ENCODE measurements at places on chromosomes 3 and 15.

DNA sequence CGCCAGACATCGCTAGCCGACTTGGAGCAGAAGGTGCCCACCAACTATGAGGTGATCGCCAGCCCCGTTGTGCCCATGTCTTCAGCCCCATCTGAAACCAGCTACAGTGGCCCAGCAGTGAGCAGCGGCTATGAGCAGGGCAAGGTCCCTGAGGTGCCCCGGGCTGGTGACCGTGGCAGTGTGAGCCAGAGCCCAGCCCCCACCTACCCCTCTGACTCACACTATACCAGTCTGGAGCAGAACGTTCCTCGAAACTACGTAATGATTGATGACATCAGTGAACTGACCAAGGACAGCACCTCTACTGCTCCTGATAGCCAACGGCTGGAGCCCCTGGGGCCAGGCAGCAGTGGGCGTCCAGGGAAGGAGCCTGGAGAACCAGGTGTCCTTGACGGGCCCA, 12.9 kb upstream of the APEH start:
- DNase-seq = no peak

DNA sequence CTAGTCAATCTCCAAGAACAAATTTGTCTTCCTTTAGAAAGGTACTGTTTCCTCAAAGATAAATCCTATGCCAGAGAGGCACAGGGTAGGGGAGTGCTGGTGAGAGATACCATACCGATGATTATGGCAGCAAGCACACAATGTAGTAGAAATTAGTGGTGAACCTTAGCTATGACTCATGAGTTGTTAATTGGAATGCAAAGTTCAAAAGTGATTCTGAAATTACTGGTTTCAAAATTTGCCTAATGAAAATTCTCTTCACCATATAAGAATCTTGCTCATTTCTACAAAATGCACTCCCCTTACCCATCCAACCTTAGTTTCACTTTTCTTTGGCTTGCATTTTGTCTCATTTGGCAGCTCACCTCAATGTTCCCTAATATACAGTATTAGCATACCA, 139.5 kb upstream of the SLC2A2 start:
- DNase-seq = no peak

DNA sequence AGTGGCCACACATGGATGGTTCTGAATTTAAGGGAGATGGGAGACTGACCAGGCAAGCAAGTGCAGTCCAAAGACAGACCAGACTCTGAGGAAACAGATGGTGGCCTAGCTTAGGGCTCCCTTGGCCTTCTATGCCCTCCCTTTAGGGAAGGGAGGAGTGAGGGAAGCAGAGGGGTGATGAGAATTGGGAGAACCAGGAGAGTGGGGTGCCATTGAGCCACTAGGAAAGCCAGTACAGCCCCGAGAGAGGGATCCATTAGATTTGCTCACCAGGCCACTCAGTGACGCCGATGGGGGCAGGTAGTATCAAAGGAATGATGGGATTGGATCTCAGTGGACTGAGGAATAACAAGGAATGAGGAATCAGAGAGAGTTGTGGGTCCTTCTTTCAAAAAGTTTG, 30.4 kb upstream of the HERC1 start:
- no peak for DNase-seq

DNA sequence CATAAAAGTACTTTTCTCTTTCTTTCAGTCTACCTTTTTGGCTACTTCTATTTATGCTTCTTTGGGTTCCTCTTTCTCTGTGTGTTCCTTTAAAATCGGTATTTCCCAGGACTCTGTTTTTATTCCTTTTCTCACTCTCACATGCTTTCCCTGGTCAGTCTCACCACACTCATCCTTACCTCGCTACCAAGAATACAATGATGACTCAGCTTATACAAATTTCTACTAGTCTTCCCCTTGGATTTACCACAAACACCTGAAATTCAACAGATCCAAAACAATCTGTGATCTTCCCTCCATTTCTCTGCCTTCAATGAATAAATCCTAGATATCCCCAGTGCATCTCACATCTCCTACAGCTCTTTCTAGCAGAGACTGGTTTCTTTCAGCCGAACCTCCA, 52.9 kb downstream of the TUBGCP4 start:
- DNase-seq = no peak

DNA sequence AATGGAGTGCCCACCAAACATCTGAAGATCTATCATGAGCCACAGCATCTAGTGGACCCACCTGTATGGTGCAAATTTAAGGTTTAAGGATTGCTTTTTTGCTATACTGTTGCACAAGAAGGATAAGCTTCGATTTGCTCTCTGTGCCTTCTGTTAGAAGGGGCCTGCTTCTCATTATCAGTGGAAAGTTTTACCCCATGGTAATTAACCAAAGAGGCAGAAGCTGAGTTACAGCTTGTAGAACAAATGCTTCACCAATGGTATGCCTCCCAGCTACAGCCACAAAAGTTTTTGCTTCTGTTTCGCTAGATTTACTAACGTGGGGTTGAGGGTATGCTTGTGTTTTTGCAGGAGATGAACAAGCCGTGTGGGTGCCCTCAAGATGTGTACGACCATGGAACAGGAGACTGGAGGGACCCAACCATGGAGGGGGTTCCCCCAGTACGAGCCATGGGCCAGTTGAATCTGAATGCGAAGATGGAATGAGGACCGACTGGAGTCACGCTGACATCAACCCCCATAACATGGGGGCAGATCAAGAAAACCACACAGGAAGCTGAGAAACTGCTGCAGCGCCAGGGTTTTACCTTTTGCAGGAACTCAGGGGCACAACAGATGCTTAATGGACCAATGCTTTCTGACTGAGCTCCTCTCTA, 43.5 kb downstream of the ACAD9 start:
- no peak for DNase-seq

GRCh38 chr3:55842204-55842603, 355.1 kb upstream of the WNT5A start:
- no peak for DNase-seq

- DNase-seq = peak; percentile 46
Observed at GRCh38 chr3:150733936-150734794, 28.8 kb downstream of the SIAH2 start.

GRCh38 chr15:78234515-78235040, at the start of gene ACSBG1:
TSS of gene ACSBG1 (minus strand) at chr15:78234565. CDS start at chr15:78234501, 64 bp downstream.
- DNase-seq = no peak

DNA sequence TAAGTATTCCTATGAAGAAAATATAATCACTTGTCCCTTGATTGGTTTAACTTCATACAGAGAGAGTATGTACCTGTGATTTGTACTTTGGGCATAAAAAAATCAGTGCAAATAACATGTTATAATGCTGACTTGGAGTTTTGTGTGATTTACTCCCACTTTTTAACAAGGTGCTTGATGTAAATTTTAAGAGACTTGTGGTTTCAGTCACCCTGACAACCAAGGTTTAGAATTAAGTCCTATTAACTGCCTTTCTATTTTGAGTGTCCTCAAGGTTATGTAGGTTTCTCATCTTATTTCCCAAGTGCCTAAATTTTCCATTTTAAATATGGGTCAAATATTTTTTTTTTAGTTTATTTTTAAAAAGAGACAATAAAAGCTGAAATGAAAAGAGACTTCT, 244.6 kb downstream of the CADPS start:
- DNase-seq = no peak

DNA sequence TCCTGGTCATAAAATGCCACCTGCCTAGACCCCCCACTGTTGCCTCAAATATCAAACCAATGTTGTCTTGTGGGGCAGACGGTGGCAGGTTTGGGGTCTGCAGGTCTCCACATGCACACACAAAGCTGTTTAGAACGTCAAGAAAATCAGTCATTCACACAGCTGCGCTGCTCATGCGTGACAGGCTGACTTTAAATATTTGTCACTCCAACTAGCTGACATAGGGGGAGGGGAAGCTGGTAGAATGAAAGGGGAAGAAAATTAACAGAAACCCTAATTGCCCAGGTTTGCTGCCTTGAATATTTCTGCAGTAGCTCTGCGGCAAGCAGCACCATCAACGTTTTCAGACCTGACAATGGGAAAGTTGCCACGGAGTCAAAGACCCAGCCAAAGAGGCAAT, 201.8 kb downstream of the ABHD5 start:
- DNase-seq = no peak

GRCh38 chr3:174198199-174198598, 660.9 kb upstream of the NAALADL2 start:
- DNase-seq = peak; percentile 30

- no peak for DNase-seq
Observed at GRCh38 chr3:39021029-39021428, 30.7 kb downstream of the SCN11A start.

- DNase-seq = peak; percentile 90
Observed at GRCh38 chr15:101255615-101256241, 3.9 kb upstream of the CHSY1 start.

GRCh38 chr3:152364237-152364636, 95.5 kb downstream of the MBNL1 start:
- DNase-seq = no peak

DNA sequence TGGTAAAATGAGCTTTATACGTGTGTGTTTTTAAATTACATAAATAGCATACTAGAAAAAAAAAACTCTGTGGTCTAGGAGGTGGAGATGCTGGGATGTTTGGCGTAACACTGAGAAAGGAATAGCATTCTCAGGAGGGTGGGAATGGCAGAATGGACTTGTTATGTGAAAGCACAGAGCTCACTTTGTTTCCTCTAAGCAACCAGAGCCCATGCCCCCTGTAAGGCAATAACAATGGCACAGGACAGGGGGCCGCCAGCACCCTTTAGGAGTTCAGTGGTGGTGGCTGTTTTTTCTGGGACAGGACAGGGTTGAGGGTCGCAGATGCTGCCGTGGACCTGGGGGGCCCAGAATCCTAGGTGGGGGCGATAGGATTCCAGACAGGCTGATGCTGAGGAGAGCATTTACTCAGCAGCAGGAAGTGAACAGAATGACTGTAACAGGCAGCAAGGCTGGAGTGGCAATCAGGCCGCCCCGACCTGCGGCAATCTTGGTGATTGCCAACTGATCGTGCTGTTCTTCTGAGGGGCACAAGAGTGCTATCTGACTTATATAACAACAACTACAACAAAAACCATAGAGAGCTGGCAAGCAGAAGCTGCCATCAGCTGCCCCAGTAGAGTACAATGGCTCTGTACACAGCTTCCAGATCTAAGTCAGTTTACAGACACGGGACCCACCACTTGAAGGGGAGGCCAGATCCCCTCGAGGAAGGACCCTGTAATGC, 160.4 kb downstream of the UACA start:
- no peak for DNase-seq

GRCh38 chr15:51649659-51650521, 27.3 kb upstream of the DMXL2 start:
- peak; percentile 90 for DNase-seq

DNA sequence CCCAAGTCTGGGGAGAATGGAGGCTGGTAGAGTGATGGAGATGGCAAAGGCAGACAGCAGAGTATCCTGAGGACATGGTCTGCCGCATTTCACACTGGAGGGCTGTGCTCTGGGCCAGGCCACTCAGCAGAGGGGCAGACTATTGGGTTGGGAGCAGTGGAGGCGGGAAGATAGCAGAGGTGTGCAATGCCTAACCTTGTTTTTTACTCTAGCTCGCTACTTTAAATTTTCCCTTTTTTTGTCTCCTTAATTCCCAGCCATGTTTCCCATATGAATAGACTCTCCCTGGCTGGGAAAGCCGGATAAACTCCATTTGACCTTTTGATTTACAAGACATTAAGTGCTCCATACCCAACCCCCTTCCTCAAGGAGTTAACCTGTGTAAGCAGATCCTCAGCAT, 33.5 kb upstream of the ST6GAL1 start:
- DNase-seq = no peak

DNA sequence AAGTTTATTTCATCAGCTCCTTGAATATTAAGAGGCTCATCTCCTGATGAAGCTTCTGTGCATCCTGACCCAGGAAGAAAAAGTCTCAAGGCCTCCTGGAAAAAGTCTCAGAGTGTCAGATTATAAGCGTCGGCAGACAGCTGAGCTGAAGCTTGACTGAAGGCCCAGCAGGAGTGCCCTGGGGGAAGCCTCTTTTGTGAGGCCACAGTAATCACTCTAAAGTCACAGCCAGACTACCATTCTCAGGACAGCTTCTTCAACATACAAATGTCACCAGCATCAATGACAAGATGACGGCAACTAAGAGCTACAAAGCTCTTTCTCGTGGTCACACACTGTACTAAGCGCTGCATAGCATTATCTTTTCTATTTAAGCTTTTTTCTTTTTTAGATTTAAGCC, 72.7 kb upstream of the LRRN1 start:
- DNase-seq = no peak

All from fibroblast of pulmonary artery (primary cell).